ENCODE measurements at places on chromosomes 7 and 10.

GRCh38 chr10:48417374-48417773, 110.9 kb downstream of the MAPK8 start:
- DNase-seq = no peak

GRCh38 chr7:102258749-102259107, 27.9 kb upstream of the SH2B2 start:
- no peak for DNase-seq

- DNase-seq = no peak
These were observed 515.3 kb downstream of the GRID1 start for GRCh38 chr10:85851325-85851724.

- no peak for DNase-seq
These were observed 36.4 kb downstream of the ZRANB1 start for GRCh38 chr10:124978376-124978725.

DNA sequence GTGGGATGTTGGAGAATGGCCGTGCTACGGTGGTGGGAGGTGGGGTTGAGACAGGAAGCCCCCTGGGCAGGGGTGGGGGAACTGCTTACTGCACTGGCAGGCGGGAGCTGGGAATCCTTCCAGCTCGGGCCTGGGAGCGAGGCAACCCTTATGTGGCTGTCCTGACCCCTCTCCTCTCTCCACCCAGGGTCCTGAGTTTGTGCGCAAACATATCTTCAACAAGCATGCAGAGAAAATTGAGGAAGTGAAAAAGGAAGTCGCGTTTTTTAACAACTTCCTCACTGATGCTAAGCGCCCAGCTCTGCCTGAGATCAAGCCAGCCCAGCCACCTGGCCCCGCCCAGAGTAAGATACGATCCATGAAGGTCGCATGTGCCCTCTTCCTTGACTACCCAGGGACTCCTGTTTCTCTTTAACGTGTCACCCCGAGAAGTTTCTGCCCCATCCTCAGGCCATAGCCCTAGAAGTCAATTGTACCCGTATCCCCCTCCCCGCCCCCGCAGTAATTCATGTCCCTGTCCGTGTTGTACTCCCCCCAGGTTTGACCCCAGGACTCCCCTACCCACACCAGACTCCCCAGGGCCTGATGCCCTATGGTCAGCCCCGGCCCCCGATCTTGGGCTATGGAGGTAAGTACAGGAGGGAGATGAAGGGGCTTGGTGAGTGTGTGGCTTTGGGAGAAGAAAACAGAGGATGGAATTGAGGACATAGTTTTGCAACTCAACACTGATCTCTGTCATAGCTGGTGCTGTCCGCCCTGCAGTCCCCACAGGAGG, 1.8 kb downstream of the UFSP1 start:
- no peak for DNase-seq

DNA sequence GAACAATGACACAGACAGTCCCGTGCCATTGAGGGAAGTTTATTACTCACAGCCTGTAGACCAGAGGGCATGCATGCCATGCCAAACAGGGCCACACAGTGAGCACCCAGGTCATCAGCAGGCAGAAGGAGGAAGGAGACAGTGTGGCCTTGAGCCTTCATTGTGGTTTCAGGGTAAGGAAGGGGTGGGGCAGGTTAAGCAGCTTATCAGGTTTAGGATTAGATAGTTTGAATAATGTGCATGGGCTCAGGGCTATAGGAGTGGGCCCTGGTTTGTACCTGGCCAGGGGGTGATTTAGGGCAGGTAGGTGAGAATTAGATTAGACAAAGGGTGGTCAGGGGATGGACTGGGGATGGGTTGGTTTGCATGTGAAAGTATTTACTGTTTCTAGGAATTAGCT, 67.9 kb downstream of the ADCY1 start:
- no peak for DNase-seq

- no peak for DNase-seq
These were observed 45.3 kb downstream of the CDH23 start for GRCh38 chr10:71442000-71442399.

GRCh38 chr7:106463851-106464611, 179.2 kb upstream of the NAMPT start:
- no peak for DNase-seq

- no peak for DNase-seq
These were observed 569.3 kb downstream of the TCERG1L start for GRCh38 chr10:130741901-130742855.

DNA sequence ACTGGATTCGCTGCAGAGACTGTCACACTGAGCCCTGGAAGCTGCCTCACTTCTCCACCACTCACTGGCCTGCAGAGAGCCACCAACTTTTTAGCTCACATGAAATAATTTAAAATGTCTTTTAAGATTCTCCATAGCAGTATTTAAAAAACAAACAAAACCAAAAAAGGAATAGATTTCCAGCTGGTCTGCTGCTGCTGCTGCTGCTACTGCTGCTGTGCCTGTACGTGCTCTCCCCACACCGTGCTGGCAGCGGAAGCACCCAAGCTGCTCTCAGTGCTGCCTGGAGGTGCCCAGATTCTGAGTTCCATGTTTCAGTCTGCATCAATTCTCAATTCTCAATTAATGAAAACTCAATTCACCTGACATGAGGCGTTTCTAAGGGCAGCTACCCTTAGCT, 146.0 kb downstream of the USP6NL start:
- DNase-seq = no peak
